Activated T-cell treated with anti-CD3 and anti-CD28 coated beads for 4 hours (primary cell): ENCODE measurements at places on chromosomes 3 and 15.

GRCh38 chr3:66620296-66620695, 119.5 kb upstream of the LRIG1 start:
- no peak for DNase-seq

DNA sequence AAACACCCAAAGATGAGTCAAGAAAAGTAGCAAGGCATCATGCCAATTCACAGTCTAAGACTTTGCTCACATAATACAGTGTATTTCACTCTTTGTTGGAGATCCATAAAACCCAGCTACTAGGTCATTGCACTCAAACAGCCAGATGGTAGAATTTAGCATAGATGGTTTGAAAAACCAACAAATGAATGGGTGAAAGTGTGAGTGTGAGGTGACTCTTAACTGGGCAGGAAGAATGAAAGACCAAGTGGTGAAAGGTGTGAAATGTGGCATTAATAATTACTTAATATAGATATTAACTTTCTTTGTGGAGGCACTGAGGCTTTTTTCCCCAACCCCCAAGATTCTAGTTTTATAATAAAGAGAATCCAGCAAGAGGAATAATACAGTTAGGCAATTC, 159.5 kb downstream of the SQOR start:
- DNase-seq: no peak

DNA sequence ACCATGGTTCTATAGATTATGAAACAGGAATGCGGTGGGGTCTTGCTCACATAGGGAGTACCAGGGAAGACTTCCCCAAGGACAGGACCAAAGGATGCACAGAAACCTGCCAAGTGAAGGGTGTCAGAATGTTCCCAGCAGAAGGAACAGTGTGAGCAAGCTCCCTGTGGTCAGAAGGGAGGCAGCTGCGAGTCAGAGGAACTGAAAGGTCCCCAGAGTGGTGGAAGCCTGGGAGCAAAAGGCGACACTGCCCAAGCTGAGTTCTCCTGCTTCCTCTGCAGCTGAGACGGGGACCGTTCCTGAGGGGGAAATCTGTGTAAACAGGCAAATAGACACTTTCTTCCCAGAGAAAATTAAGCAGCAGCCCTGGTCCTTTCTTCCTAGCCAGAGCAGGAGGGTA, 14.2 kb upstream of the SLC6A6 start:
- no peak for DNase-seq

DNA sequence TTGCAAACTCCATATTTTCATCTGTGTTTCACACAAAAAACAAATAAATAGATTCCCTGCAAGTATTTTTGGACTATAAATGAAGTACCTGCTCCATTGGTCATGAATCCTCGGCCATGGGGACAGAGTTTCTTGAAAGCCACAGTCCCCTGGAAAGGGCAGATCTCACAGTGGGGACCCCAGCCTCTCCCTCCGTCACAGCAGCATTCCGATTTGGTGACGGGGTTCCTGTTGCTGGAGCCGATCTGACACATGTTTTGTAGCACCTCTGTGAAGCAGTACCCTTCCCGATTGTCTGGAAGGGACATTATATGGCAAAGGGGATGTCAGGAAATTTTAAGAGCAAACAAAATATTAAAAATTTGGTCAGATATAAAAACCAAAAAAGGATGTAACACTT, 96.2 kb downstream of the DUT start:
- no peak for DNase-seq

GRCh38 chr3:140686128-140686527, 8.3 kb downstream of the TRIM42 start:
- DNase-seq: no peak

- DNase-seq: peak; percentile 18
These were observed 95.4 kb downstream of the HCN4 start for GRCh38 chr15:73273181-73274002.

- DNase-seq: no peak
These were observed 35.4 kb upstream of the GRM7 start for GRCh38 chr3:6825524-6825923.

DNA sequence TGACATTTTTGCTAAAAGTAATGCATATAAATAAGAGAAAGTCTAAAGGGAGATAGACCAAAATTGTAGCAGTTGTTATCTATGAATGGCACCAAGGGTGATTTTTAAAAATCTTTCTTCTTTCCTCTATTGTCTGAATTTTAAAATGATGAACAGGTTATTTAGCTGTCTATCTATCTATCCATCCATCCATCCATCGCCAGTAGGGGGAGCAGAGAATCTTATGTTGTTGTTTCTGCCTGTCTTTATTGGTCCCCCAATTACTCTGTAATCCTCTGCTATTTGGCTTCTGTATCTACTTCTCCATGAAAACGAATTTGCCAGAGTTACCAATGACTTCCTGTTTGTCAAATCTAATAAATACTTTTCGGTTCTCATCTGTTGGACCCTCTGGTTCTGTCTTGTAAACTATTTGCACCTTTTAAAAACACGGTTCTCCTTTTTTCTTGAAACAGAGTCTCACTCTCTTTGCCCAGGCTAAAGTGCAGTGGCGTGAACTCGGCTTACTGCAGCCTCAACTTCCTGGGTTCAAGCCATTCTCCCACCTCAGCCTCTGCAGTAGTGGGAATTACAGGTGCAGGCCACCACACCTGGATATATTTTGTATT, 86.0 kb downstream of the ECT2 start:
- DNase-seq: no peak

- no peak for DNase-seq
These were observed 254.1 kb upstream of the SATB1 start for GRCh38 chr3:18679238-18679637.
